Vagina (tissue), 2 donors: ENCODE measurements at places on chromosomes 11 and 22.

DNA sequence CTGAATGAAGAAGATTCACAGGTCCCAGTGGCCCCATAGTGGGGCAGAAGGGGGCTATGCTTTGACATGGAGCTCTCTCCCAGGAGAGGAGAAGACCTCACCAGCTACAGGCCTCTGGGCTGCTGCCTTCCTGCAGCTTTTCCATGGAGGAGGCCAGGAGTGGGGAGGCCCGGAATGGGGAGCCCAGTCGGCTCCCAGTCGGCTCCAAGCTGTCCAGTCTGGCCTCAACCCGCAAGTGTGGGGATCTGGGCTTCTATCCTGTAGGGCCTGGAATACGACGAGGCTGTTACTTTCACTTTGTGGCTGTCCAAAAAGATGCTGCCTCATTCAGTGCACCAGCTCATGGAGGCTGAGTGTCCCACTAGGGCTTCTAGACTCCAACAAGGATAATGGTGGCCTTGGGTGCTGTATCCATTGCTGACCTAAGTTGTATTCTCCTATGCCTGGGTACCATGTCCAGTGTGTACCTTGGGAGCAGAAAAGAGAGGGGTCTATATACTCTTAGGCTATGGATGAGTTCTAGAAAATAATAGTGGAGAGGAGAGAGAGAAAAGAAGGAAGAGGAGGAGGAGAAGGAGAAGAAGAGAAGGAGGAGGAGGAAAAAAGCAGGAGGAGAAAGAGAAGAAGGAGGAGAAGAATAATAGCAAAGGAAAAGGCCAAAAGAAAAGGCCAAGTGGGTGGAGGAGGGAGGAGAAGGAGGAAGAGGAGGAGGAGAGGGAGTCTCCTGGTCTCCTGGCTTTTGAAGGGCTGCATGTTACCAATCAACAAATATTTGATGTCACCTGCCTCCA is 1.1 kb downstream of the MYO18B start:
- no peak for DNase-seq

GRCh38 chr11:70099578-70100279 is 21.6 kb downstream of the ANO1 start:
- DNase-seq: no peak

DNA sequence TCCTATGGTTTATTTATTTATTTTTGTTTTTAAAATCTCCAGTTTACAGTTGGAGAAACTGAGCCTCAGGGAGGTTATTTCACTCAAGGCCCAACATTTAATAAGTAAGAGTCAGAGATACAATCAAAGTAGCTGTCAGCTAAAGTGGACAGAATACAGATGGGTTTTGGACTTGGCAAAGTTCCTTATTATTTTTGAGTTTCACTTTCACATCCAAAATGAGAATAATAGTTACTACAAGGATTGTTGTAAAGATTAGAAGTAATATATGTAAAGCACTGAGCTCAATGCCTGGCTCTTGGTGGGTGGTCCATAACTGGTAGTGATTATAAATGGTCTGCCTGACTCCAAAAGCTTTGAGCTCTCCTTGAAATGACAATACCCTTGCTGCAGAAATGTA is 87.5 kb upstream of the SESN3 start:
- no peak for DNase-seq

- no peak for DNase-seq
These were observed 630.2 kb downstream of the BRD1 start for GRCh38 chr22:49197505-49197904.

DNA sequence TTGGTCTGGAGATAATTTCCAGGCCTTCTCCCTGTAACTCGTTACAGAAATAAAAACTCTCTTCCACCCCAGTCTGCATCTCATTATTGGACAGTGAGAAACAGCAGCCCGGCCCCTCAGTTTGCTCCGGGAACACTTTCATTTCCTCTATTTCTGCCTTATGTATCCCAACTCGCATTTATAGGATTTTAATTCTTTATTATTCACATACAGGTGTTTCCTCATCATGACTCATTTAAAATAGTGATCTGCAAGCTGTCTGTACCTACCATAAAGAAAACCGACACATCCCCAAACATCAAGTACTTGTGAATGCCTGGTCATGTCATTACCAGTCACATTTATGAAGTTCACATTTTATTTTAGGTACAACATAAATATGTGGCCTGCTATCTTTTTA is 42.8 kb downstream of the PIWIL3 start:
- no peak for DNase-seq

DNA sequence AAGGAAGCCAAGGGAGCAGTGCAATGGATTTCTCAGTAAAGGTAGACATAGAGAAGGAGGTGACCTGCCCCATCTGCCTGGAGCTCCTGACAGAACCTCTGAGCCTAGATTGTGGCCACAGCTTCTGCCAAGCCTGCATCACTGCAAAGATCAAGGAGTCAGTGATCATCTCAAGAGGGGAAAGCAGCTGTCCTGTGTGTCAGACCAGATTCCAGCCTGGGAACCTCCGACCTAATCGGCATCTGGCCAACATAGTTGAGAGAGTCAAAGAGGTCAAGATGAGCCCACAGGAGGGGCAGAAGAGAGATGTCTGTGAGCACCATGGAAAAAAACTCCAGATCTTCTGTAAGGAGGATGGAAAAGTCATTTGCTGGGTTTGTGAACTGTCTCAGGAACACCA is 6.6 kb downstream of the TRIM22 start:
- no peak for DNase-seq

DNA sequence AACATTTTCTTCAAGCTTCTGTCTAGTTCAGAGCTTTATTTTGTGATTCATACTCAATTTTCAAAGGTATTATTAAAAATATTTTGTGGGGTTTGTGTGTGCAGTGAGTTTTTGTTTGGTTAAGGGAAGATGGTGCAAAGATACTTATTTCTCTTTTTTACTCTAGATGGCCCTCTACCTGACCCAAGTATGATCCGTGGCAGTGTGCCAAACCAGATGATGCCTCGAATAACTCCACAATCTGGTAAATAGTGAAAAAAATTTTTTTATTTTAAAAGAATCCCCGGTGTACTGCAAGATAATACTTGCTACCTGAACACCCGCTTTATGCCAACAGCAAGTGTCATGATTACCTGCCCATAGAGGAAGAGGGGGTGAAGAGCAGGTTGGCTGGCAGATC is 54.2 kb downstream of the EP300 start:
- DNase-seq: no peak

- DNase-seq: no peak
These were observed 7.9 kb downstream of the FEN1 start for GRCh38 chr11:61800331-61801281.

- DNase-seq: no peak
These were observed 745 bp upstream of the SHISAL1 start for GRCh38 chr22:44313385-44314006.

DNA sequence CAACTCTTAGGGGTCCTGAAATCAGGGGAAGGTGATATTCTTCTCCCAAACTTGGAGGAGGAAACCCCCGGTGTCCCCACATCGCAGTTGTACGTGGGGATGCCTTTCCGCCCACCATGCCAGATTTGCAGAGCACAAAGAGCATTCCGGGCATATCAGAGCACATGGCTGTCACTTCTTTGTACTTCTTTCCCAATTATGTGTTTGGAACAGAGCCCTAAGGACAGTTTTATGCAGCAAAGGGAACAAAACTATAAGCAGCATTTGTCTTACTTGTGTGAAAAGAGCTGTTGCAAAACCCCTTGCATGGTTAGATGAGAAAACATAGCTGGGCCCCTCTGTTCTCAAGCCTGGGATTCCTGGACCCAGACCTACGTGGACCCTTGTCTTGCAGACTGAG is 41.2 kb downstream of the NTM start:
- DNase-seq: no peak

DNA sequence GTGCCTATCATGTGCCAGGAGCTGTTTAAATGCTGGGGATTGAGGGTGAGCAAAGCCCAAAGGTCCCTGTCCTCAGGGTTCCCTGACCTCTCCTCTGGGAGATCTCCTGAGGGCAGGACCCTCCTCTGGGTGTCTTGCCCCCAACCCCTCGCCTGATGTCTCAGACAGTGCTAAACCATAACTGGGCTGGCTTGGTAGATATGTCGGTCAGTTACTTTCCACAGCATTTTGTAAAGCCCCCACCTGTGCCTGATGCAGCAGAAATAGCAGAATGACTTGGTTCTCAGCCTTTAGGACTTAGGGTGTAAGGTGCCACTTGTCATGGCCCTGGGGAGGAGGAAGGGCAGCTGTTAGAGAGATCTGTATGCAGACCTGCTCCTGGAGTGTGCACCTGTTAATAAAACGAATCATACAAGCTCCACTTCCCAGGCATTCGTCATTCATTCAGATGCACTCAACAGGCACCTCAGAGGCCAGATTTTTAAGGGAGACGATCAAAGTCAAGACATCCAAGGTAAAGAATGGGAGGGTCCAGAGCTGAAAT is 88.1 kb downstream of the TP53I11 start:
- no peak for DNase-seq

- DNase-seq: no peak
These were observed 87.4 kb upstream of the SLC6A5 start for GRCh38 chr11:20511982-20512381.

GRCh38 chr11:33857933-33858371 is 33.9 kb downstream of the LMO2 start:
- DNase-seq: no peak

- no peak for DNase-seq
These were observed 58.9 kb downstream of the MYEOV start for GRCh38 chr11:69352715-69353319.
